Activated CD4-positive, alpha-beta T cell treated with anti-CD3 and anti-CD28 coated beads, Interleukin-2, amount 10 ng/mL, durations not matched to agents 7 days and 5 days (primary cell): ENCODE measurements at places on chromosomes 6 and 20. TPM values are rescaled to one million over a fixed set of nuclear protein-coding genes. Genes with fewer than 3 reads are reported as not detected.

The IYD gene
- not detected for total RNA-seq

The AFG1L gene
- total RNA-seq: 5.7 TPM

The SLC22A1 gene
- 0.67 TPM for total RNA-seq

DNA sequence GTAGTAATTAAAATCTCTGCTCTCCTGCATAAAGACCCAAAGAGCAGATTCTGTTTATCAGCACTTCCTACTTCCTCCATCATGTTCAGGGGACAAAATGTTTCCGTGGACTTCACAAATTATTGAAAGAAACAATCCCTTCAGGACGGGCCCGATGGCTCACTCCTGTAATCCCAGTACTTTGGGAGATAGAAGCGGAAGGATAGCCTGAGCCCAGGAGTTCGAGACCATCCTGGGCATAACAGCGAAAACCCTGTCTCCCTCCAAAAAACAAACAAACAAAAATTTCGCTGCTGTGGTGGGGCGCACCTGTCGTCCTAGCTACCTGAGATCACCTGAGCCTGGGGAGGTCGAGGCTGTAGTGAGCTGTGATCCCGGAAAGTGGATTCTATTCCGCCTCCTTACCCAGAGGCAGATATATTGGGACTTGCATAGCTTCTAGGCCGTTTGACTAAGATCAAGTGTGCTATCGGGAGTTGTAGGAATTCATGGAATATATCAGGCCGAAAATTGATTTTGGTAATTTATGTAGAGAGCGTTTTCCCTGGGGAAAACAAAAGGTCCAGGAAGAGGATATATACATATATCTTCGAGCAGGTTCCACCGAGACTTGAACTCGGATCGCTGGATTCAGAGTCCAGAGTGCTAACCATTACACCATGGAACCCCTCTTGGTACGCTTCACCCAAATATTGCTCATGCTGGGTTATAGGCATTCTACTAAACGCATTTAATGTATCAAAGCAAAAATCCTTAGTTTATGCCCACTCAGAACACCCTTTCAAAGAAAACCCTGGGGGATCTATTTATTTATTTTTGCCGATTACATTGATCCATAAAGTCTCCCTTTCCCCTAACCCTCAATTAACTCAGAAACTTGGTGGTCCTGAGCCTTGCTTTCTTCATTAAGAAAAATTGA lies 74.5 kb upstream of the ZNF184 start:
- no peak for DNase-seq
- H3K27ac ChIP-seq: no peak overlapping the region
- H3K36me3 ChIP-seq: peaks cover 9% of the 10 kb centered on the region
- peaks cover 83% of the 10 kb centered on the region for H3K27me3 ChIP-seq

GRCh38 chr6:117627533-117627932 lies 25.2 kb upstream of the GOPC start:
- no peaks in the 10 kb centered on the region for H3K4me1 ChIP-seq
- H3K4me3 ChIP-seq: no peak overlapping the region
- H3K36me3 ChIP-seq: peaks cover 2% of the 10 kb centered on the region
- DNase-seq: no peak

The OR12D1 gene
- total RNA-seq: not detected

DNA sequence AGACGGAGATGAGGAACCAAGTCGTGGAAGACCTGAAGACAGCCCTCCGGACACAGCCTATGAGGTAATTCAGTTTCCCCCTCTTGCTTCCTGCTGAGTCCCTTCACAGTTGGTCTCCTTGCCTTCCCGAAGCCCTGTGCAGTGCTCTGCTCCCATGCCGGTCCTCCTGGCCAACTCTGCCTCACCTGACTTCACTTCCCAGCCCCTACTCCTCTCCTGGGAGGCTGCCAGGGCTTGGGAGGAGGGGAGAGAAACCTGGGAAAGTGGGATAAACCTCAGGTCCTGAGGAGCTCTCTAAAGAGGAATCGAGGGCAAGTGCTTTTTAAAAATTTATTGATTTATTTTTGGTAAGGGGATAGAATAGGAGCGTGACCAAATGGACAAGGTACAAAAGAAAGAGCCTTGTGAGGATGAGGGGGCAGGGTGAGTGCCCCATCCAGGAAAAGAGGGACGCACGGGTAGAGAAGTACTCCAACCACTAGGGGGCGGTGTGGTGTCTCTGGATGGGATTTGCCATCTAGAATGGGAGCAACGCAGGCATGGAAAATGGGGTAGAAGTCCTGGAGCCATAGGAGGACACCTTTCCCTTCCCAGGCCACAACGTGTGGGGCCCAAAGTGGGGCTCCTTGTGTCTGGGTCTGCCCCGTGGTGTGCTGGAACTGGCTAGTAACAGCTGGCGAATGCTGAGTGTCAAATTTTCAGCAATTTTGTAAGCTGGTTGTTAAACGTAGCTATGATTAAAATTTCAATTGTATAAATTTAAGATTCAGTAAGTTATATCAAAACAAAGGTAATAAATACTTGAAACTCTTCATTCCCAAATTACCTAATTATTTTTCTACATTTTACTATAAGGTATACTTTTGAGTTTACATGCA lies 69.0 kb downstream of the MOCS1 start:
- peaks cover 3% of the 10 kb centered on the region for H3K27me3 ChIP-seq
- no peak overlapping the region for H3K27ac ChIP-seq
- no peak overlapping the region for H3K4me3 ChIP-seq

GRCh38 chr20:60869625-60870024 lies 382.4 kb upstream of the CDH4 start:
- no peaks in the 10 kb centered on the region for H3K4me1 ChIP-seq
- H3K4me3 ChIP-seq: no peak overlapping the region
- H3K36me3 ChIP-seq: no peaks in the 10 kb centered on the region
- H3K27ac ChIP-seq: no peak overlapping the region
- H3K27me3 ChIP-seq: no peaks in the 10 kb centered on the region
- no peak for DNase-seq

The DNAH8 gene
- 0.07 TPM for total RNA-seq

GRCh38 chr6:132390451-132390850 lies 10.8 kb downstream of the MOXD1 start:
- no peaks in the 10 kb centered on the region for H3K36me3 ChIP-seq
- no peaks in the 10 kb centered on the region for H3K4me1 ChIP-seq
- DNase-seq: no peak

- H3K36me3 ChIP-seq: no peaks in the 10 kb centered on the region
- no peak overlapping the region for H3K27ac ChIP-seq
Observed at GRCh38 chr6:110534731-110535492, 58.5 kb upstream of the SLC22A16 start.

The AK9 gene
- 3.4 TPM for total RNA-seq

DNA sequence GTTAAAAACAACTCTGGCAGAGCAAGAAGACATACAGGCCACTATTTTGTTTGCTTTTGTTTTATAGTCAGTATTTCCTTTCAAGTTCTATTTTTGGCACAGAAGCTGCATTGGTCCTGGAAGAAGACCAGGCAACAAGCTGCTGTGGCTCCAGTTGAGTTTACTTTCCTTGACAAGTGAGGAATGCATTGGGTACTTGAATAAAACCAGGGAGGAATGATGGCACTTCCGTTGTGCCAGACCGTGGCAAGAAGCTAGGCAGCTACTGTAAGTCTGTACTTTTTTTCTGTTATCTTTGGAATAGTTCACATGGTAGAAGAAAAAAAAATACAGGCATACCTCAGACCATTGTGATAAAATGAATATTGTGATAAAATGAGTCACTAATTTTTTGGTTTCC lies 66.3 kb downstream of the NCOA3 start:
- peak overlapping the region; percentile 67 for H3K27ac ChIP-seq
- H3K4me3 ChIP-seq: no peak overlapping the region
- H3K4me1 ChIP-seq: peaks cover 47% of the 10 kb centered on the region
- peaks cover 42% of the 10 kb centered on the region for H3K36me3 ChIP-seq

DNA sequence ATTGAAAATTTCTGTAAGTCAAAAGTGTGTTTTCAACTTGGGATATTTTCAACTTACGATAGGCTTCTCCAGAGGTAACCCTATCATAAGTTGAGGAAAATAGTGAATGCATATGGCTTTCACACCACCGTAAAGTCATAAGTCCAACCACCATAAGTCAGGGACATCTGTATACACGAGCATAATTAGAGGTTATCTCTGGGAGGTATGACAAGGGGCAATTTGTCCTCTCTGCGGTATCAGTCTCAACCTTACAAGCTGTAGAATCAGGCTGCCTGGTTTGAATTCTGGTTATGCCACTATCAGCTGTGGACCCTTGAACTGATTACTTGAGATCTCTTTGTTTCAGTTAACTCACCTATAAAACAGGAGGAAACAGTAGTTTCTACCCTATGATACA lies 202.9 kb upstream of the JARID2 start:
- no peaks in the 10 kb centered on the region for H3K36me3 ChIP-seq
- no peaks in the 10 kb centered on the region for H3K27me3 ChIP-seq
- DNase-seq: no peak
- no peaks in the 10 kb centered on the region for H3K4me1 ChIP-seq

- no peaks in the 10 kb centered on the region for H3K27me3 ChIP-seq
- H3K4me1 ChIP-seq: no peaks in the 10 kb centered on the region
- H3K27ac ChIP-seq: no peak overlapping the region
- H3K36me3 ChIP-seq: no peaks in the 10 kb centered on the region
- no peak for DNase-seq
- H3K4me3 ChIP-seq: no peak overlapping the region
Observed at GRCh38 chr20:61683721-61684120, 382.0 kb downstream of the TAF4 start.

The VSX1 gene
- total RNA-seq: not detected

The HINT3 gene
- 8.3 TPM for total RNA-seq

- H3K27me3 ChIP-seq: peaks cover 37% of the 10 kb centered on the region
- DNase-seq: no peak
- no peaks in the 10 kb centered on the region for H3K4me1 ChIP-seq
- H3K4me3 ChIP-seq: no peak overlapping the region
- H3K36me3 ChIP-seq: no peaks in the 10 kb centered on the region
Observed at GRCh38 chr6:167722634-167723309, 103.9 kb upstream of the AFDN start.

DNA sequence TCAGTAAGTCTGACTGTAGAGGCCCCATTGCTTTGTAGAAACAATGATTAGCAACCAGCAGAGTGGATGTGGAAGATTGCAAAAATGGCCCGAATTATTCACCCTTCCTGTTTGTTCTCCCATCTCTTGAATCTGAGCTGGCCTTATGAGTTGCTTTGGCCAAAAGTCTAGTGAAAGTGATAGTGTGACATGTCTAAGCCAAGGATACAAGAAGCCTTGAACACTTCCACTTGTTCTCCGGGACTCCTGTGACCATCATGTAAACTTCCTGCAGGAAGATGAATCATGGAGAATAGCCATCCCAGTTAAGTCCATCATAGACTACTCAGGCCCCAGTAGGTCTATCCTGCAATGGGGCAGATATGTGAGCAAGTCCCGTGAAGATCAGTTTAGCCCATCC lies 252.0 kb upstream of the JAG1 start:
- no peak overlapping the region for H3K27ac ChIP-seq
- H3K4me1 ChIP-seq: no peaks in the 10 kb centered on the region
- no peaks in the 10 kb centered on the region for H3K27me3 ChIP-seq
- H3K36me3 ChIP-seq: no peaks in the 10 kb centered on the region
- no peak for DNase-seq
- no peak overlapping the region for H3K4me3 ChIP-seq

DNA sequence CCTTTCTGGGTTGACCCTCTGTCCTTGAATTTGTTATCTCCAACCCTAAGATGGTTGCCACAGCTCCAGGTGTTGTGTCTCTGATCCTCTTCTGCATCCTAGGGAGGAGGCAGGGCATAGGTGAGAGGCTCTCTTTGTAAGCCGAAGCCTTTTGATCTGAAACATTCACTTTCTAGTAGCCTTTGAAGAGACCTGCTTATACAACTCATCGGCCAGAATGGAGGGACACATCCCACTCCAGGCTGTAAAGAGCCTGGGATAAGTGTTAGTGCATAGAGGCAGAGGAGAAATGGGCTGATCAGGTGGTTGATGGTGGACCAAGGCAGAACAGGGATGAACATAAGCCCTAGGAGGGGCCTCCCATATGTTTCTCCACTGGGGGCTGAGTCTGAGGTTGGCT lies 137.1 kb upstream of the KCNG1 start:
- peaks cover 10% of the 10 kb centered on the region for H3K27me3 ChIP-seq
- H3K36me3 ChIP-seq: no peaks in the 10 kb centered on the region
- H3K4me3 ChIP-seq: no peak overlapping the region
- DNase-seq: no peak
- no peaks in the 10 kb centered on the region for H3K4me1 ChIP-seq

The LTB gene
- 585 TPM for total RNA-seq

The TUBB2B gene
- total RNA-seq: not detected

GRCh38 chr6:169559592-169559991 lies 142.2 kb downstream of the WDR27 start:
- no peak overlapping the region for H3K4me3 ChIP-seq
- peaks cover 3% of the 10 kb centered on the region for H3K36me3 ChIP-seq
- H3K27me3 ChIP-seq: peaks cover 10% of the 10 kb centered on the region
- no peak for DNase-seq
- no peak overlapping the region for H3K27ac ChIP-seq
- peaks cover 19% of the 10 kb centered on the region for H3K4me1 ChIP-seq

GRCh38 chr6:168208402-168208801 lies 111.2 kb downstream of the DACT2 start:
- DNase-seq: no peak
- H3K27ac ChIP-seq: no peak overlapping the region
- H3K36me3 ChIP-seq: no peaks in the 10 kb centered on the region
- no peak overlapping the region for H3K4me3 ChIP-seq
- no peaks in the 10 kb centered on the region for H3K4me1 ChIP-seq

The MYMX gene
- total RNA-seq: not detected

The CCN5 gene
- total RNA-seq: not detected

- no peak overlapping the region for H3K4me3 ChIP-seq
- DNase-seq: peak; percentile 64
- peaks cover 18% of the 10 kb centered on the region for H3K4me1 ChIP-seq
- no peaks in the 10 kb centered on the region for H3K36me3 ChIP-seq
Observed at GRCh38 chr20:41329435-41330342, 10.9 kb upstream of the LPIN3 start.

The SIRPA gene
- total RNA-seq: not detected

DNA sequence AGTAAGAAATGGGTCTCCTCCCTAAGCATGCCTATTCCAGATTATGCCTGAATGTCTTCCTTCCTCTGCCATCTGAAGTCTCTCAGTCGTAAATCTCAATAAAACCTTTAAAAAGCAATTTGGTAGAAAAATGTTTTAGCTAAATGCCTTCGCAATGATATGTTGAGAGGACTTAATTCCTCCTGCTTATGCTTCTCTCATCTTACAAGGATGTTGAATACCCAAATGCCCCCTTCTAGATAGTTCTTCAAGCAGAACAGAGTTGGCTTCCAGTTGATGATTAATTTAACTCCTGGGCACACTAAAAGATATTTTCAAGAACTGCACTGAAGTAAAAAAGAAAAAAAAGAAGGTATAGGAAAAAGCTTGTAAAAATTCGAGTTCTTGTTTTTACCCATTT lies 275.0 kb upstream of the SPTLC3 start:
- no peaks in the 10 kb centered on the region for H3K36me3 ChIP-seq
- no peak overlapping the region for H3K4me3 ChIP-seq
- H3K4me1 ChIP-seq: no peaks in the 10 kb centered on the region
- no peak overlapping the region for H3K27ac ChIP-seq
- H3K27me3 ChIP-seq: no peaks in the 10 kb centered on the region
- no peak for DNase-seq

The PRSS16 gene
- 1.5 TPM for total RNA-seq

The SLC22A2 gene
- total RNA-seq: not detected

GRCh38 chr20:13507646-13508045 lies 131.1 kb downstream of the TASP1 start:
- no peak for DNase-seq
- H3K4me3 ChIP-seq: no peak overlapping the region
- H3K36me3 ChIP-seq: peaks cover 21% of the 10 kb centered on the region
- no peaks in the 10 kb centered on the region for H3K27me3 ChIP-seq
- no peak overlapping the region for H3K27ac ChIP-seq
